Central memory CD8-positive, alpha-beta T cell (primary cell): ENCODE measurements at places on chromosomes 5 and 9.

- no peak for DNase-seq
Measured at GRCh38 chr5:128257076-128257475, 173.5 kb downstream of the SLC12A2 start.

- DNase-seq: no peak
Measured at GRCh38 chr5:66861402-66861801, 265.2 kb downstream of the MAST4 start.

GRCh38 chr5:80275347-80275746, 19.5 kb upstream of the SERINC5 start:
- no peak for DNase-seq

DNA sequence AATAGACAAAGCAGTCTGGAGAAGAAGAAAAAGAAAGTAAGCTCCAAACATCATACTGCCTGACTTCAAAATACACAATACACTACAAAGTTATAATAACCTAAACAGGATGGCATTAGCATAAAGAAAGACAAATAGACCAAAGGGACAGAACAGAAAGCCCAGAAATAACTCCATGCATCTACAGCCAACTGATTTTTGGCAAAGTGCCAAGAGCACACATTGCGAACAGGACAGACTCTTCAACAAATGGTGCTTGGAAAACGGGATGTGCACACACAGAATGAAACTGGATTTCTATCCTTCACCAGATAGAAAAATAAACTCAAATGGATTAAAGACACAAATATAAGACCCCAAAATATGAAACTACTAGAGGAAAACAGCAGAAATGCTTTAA, 66.6 kb upstream of the SPATA31E1 start:
- no peak for DNase-seq

DNA sequence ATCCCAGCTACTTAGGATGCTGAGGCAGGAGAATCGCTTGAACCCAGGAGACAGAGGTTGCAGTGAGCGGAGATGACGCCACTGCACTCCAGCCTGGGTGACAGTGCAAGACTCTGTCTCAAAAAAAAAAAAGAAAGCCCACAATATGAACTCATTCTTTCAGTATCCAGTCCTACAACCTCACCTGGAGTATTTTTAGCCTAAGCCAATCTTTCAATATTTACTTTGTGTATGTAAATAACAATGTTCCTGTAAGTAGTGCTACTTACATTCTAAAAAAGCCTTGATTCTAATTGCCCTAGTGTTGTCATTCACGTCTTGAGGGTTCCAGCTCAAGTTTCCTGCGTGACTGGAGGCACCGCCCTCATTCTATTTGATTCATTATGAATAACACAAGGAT, 62.0 kb downstream of the BHMT start:
- DNase-seq: no peak

GRCh38 chr5:147621016-147621415, 111.1 kb upstream of the DPYSL3 start:
- no peak for DNase-seq

- DNase-seq: no peak
Measured at GRCh38 chr5:32346869-32347268, 34.1 kb upstream of the MTMR12 start.

GRCh38 chr9:85541876-85542275, 199.9 kb downstream of the AGTPBP1 start:
- no peak for DNase-seq

GRCh38 chr5:150626853-150627276, 13.6 kb upstream of the SYNPO start:
- no peak for DNase-seq

GRCh38 chr5:34657988-34658387, 1.9 kb downstream of the RAI14 start:
- no peak for DNase-seq

DNA sequence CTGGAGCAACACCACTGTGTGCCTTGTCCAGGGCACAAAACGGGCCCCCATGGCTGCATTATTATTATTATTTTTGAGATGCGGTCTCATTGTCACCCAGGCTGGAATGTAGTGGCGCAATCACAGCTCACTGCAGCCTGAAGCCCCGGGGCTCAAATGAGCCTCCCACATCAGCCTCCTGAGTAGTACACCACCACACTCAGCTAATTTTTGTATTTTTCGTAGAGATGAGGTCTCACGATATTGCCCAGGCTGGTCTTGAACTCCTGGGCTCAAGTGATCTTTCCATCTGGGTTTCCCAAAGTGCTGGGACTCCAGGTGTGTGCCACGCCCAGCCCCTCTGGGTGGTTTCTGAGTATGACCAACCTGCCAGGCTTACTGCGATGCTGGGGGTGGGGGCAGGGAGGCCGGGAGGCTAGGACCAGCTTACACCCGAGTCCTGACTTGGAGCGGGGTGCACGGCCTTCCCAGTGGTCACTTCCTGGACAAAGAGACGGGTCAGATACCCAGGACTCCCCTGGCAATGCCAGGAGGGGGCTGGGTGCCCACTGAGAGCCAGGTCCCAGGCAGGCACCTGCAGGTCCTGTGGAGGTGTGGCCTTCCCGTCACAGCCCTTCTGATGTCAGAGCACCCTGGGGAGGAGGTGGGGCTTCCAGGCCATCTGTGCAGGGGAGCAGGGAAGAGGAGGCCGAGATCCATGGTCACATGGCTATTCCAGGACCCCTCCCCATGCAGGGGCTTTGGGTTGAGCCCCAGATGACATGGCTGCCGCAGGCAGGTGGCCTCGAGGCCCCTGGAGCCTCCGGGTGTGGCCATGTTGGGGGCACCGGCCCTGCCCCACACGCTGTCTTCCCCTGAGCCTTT, 8.3 kb upstream of the NRARP start:
- no peak for DNase-seq

DNA sequence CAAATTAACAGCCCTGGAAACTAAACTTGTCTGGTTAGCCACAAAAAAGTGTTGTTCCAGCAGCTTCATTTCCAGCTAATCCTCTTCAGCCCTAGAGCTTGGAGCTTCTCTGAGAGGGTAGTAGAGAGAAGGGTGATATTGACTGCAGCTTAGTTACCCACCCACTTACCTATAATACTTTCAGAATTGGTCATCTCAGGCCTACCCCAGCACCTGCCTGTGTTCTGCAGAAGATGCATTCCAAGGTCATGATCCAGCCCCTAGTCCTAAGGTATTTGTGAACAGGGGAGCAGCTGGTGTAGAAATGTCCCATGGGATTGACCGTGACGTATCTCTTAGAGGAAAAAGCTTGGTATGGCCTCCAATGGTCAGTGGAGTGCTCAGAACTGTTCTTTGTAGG, 289.0 kb downstream of the NR3C1 start:
- DNase-seq: no peak

DNA sequence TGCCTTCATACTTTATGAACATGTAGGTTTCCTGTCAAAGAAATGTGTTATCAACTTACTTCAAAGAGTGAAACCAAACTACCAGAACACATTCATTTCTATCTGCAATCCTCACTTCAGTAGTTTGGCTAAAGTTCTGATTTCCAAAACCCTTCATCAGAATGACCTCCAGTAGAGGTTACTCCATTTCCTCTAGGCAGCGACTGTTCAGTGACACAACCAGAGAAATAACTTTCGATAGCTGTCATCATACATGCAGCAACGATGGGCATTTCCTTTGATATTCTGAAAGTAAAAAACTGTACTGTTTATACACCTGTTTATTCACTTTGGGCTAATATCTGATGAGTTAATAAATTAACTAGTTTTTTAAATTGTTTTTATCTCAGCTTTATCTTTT, 532.5 kb upstream of the IZUMO3 start:
- no peak for DNase-seq

DNA sequence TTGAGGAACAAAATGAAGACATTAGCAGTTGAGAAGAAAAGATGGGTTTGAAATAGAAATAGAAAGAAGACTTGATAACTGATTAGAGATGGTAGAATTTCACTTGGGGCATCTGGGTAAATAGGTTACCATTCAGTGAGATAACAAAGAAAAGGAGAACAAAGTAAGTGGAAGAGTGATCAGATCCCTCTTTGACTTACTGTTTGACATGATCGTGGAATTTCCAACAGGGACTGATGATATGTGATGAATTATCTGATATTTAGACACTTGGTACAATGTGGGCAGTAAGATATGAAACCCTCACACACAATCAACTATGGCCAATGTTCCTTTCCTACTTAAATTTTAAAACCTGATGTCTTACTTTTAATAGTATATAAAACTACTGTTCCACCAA, 70.1 kb upstream of the STARD4 start:
- DNase-seq: no peak
